Transverse colon (tissue), 4 donors: ENCODE measurements at places on chromosomes 3 and 15. TPM values are rescaled to one million over a fixed set of nuclear protein-coding genes. Genes with fewer than 3 reads are reported as not detected.

Gene LMAN1L
- total RNA-seq = not detected

Gene EFCC1
- 2.2 TPM for total RNA-seq

Gene SNRPN
- total RNA-seq = 43.3 TPM

- DNase-seq = no peak
Observed at GRCh38 chr15:79064496-79064895, 26.1 kb downstream of the RASGRF1 start.

DNA sequence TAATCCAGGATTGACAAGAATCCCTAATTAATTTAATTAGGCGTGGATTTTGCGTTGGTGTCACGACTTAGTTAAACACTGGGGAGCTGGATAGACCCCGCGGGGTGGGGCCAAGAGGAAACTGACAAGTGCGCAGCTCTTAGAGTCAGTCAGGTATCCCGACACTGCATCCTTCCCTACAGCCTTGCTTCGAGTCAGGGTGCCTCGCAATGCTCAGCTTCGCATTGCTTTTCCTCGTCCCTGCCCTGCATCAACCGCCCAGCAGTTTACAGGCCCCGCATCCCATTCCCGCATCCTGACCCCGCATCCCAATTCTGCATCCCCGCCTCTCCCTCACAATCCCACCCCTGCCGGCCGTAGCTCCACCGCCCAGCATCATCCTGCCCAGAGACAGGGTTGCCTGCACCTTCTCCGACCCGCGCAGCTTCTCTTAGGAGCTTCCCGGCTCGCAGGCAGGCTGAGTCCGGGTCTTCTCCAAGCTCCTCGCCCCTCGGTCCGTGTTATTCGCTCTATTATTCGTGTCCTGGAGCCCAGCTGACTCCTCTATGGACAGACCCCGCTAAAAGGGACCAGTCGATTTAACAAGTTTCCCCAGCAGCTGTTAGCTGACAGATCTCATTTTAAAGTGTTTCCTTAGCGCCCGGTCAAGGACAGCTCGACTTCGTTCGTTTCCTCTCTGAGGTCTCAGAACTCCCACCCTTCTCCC lies 699 bp upstream of the SHOX2 start:
- DNase-seq = no peak
